ENCODE measurements at places on chromosomes 7 and 10.

- DNase-seq: no peak
Observed at GRCh38 chr10:116637830-116638229, 17.1 kb downstream of the PNLIPRP2 start.

DNA sequence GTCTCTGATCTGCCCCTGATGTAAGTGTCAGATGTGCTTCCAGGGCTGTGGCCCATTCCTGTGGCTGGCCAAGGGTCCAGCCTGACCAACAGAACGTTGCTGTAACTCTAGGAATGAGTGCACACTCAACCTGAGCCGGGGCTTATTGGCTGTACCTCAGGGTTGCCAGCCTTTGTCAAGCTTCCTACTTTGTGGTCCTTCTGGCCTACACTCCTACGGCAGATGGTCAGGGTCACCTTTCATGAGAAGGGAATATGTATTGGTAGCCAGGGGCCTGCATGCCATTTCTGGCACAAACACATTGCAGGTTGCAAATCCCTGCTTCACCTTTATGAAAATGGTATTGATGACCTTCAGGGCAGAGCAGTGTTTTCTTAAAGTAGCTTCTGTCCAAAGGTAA lies 64.5 kb downstream of the MTURN start:
- DNase-seq: no peak

GRCh38 chr10:43172645-43173044 lies 34.4 kb downstream of the CSGALNACT2 start:
- DNase-seq: no peak

DNA sequence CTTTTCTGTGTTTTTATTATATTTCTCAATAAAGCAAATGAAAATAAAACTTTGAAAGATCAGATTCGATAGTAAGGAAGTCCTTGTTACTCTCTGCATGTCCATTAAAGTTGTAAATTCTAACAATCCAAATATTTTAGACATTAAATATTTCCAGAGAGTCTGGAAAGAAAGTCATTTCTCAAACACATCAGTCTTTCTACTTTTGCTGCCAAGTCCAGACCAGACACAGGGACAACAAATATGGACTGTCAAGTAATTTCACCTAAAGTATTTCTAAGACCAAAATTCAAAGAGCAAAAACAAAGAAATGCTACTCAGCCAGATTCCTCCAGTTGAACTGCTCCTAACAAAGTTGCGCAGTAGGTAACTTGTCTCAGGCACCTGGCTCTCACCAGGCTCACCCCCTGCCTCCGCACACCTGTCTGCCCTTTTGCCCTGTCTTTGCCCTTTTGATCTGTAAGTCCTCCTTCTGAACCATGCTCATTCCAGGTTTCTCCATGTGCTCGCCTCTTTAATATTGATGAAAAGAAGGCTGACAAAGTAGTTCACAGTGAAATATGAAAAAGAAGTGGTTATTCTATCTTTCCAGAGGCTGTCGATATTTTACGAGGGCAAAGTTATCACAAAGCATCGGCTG lies 300.5 kb downstream of the C7orf25 start:
- no peak for DNase-seq

DNA sequence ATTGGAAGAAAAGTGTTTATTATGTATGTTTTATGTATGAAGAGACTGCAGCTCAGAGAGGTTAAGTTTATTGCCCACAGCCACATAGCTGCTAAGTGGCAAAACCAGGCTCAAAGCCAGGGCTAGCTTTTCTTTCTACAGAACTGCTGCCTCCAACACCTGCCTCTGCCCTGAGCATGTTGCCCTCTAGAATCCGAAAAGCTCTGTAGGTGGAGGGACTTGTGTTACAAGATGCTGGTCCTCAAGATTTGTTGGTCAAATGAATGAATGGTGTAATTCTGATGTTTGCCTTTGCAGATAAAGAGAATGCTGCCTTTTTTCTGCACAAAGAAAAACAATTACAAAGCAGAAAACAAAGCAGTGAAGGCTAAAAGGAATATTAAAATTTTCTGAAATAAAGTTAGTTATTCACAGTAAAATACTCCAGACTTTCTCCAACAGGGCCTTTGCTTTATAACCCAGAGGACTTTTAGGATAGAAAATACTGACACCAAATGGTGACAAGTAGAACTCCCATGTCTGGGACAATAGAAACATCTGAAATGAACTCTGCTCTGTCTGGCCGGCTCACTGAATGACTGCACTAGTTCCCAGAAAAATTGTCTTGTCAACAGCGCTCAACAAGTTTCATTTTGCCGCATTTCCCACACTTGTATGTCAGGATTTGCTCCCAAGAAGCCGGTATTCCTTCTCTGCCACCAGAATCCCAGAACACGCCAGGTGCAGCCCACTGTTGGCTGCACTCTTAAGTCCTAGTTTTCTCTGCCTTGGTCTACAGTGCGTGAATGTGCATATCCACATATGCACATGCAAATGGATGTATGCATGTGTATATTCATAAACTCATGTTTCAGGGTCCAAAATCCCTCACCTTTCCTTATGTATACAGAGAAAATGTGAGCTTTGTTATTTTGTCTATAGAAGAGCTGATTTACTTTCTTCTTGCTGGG lies 11.0 kb upstream of the DNTT start:
- DNase-seq: peak; percentile 24

GRCh38 chr7:96320442-96320841 lies 1.5 kb downstream of the SLC25A13 start:
- no peak for DNase-seq

DNA sequence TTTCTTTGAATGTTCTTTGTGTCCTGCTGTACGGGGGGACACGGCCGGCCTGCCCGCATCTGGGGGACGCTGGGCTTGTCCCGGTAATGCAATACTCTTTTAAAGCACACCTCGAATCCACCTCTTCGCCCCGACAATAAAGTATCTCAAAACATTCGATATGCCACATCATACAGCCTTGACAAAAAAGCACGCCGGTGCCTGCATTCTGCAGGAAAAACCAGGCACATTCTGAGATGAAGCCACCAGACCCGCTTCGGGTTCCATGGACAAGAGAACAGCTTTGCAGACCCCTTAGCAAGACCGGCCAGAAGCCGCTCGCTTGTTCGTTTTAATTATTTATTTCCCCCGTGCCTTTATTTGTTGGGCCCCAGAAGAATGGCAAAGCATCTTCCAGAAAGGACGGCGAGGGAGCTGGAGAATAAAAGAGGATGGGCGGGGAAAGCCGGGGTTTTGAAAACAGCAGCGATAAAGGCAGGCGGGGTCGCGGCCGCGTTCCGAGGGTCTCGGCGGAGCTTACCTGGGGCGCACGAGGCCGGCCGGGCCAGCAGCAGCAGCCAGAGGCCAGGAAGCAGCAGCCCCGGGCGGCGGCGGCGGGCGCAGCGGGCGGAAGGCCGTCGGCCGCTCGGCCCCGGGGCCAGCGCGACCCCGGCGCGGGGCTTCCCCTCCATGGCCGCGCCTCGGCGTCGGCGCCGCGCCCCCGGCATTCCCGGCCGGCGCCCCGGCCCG lies 462 bp downstream of the KIAA1549 start:
- peak; percentile 66 for DNase-seq

GRCh38 chr10:56633876-56634452 lies 272.9 kb upstream of the ZWINT start:
- peak; percentile 82 for DNase-seq

DNA sequence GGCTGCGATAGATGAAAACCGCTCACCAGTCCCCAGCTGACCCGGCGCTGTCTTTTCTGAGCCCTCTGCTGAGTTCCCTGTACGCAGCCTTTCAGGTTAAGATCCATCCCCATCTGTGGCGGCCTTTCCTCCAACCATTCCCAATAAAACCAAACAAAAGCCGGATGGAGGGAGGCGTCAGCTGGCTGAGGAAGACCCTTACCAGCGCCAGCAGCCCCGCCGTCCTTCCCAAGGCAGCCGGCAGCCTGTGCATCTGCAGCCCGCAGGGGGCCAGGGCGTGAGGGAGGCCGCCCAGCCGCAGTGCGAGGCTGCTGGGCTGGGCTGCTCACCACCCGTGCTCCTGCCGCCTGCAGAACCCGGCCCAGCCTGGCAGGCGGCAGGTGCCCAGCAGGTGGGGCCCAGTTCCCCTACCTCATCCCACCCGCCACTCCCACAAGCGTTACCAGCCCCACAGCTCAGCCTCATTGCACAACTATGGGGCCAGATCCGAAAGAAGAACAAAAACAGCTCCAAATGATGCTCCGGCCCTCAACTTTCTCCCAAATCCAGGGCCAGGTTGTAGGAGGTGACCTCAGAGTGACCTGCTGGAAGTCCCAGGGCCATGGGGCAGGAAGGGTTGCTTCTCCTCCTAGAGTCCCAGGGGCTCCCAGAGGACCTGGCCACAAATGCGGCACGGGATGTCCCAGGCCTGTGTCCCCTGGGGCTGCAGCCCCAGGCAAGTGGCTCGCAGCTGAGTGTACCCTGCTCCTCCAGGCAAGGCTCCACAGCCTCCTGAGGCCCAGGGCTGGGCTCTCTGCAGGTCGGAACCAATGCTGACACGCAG lies 23.8 kb downstream of the PAPOLB start:
- peak; percentile 77 for DNase-seq

- no peak for DNase-seq
Observed at GRCh38 chr7:29255199-29255878, 60.8 kb downstream of the CHN2 start.

DNA sequence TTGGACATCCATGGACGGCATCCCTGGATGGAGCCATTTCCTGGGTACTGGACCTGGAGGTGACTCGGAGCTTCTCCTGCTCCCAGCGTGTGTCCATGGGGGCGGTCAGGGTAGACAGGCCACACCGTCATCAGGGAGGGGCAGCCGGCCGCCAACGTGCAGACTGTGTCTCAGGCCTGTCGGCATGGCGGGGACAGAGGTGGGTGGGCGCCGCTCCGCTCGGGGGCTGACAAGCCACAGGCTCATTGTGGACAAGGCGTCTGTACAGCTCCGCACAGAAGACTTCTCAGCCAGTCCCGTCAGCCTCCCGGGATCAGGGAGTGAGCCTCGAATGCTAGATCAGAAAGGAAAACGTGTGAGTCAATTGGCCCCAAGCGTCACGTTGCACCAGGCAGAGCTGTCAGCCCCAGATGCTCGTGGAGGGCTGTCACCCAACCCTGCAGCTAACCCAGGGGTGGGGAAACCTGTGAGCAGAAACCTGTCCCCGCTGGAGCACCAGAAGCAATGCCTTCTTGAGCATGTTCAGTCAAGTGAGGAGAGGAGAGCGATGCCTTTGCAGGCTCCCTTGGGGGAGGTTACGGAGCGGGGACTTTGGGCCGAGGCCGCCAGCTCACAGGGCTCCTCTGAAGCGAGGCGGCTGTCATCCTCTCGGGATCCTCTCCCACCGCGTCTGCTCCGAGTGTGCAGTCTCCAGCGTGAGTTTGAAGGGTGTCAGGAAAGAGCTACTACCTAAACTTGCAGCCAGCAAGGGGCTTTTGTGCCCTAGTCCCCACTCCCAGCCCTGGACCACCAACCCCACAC lies 16.0 kb upstream of the DPYSL4 start:
- peak; percentile 32 for DNase-seq

GRCh38 chr10:2464483-2464882 lies 602.9 kb upstream of the PFKP start:
- no peak for DNase-seq
